ENCODE measurements at places on chromosomes 2 and 18.

DNA sequence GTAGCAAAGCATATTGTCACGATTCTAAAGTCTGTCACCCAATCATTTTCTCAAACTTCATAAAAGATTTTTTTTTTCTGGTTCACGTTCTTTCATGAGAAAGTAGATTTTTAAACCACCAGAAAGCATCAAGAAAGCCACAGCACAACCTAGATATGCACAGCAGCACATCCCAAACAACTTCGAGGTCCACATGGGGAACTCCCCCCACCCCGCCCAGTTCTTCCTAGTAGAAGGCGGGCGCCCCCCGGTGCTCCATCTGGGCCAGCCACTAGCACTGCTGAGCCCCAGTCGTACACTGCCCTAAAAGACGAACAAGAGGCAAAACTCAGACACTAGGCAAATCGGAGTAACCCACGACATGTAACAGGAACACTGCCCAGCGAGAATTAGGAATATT lies 15.5 kb downstream of the HDLBP start:
- no peak for DNase-seq

DNA sequence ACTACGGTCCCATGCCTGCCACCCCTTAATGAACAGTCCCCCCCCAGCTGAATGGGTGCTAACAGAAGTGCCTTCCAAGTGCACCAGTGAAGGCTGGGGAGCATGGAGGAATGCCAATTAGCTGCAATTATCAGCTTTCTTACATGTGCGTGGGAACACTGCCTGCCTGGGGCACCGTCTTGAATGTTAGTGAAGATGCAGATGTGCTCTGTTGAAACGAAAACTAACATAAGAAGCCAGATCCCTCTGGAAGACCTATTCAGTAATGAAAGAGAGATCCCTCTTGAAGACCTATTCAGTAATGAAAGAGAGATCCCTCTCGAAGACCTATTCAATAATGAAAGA lies 154.5 kb downstream of the CLIP4 start:
- no peak for DNase-seq

GRCh38 chr2:211174631-211175030 lies 618.2 kb downstream of the CPS1 start:
- DNase-seq, result no peak

GRCh38 chr18:56021136-56021808 lies 433.3 kb upstream of the TCF4 start:
- no peak for DNase-seq

- DNase-seq, result no peak
Observed at GRCh38 chr2:218035463-218036100, 32.8 kb upstream of the TNS1 start.

- no peak for DNase-seq
Observed at GRCh38 chr2:130807659-130808385, 28.9 kb upstream of the ARHGEF4 start.
